NCI-H748 treated with DMSO at 0.1 percent for 48 hours (cell line): ENCODE measurements at places on chromosomes 1 and 21.

- no peak for DNase-seq
Observed at GRCh38 chr1:3978990-3979325, 78.9 kb upstream of the C1orf174 start.

DNA sequence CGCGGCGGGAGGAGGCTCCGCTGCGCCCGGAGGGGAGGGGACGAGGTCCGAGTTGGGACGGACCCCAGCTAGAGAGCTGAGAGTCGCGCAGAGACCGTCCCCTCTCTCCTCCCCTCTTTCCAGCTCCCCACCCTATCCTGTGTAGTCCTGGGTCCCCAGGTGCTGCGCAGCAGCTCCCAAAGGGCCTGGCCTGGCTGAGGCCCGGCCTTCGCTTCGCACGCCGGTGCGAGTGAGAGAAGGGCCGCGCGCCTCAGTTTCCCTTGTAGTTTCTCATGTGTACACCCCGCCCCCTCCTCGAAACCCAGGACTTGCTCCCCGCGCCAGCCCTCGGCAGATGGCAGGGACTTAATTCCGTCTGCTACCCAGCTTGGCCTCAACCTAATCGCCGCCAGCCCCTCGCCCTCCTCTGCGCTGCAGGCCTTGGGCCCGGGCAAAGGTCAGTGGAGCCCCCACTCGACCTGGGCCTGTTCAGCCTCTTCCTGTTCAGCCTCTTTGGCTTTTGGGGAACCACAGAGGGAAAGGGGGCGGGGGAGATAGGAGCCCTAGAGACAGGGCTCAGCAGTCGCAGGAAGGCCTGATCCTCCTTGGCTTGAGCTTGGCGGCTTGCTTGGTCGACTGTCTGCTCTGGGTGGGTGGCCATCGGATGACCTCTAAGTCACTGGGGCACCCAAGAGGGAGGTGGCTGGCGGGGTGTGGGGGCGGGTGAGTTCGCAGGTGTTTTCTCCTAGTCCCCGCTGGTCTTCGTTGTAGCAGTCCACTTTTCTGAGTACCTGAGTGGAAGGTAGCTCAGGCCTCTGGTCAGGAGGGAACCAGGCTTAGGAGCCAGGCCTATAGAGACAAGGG is 1.0 kb downstream of the ZNF687 start:
- DNase-seq, result no peak

DNA sequence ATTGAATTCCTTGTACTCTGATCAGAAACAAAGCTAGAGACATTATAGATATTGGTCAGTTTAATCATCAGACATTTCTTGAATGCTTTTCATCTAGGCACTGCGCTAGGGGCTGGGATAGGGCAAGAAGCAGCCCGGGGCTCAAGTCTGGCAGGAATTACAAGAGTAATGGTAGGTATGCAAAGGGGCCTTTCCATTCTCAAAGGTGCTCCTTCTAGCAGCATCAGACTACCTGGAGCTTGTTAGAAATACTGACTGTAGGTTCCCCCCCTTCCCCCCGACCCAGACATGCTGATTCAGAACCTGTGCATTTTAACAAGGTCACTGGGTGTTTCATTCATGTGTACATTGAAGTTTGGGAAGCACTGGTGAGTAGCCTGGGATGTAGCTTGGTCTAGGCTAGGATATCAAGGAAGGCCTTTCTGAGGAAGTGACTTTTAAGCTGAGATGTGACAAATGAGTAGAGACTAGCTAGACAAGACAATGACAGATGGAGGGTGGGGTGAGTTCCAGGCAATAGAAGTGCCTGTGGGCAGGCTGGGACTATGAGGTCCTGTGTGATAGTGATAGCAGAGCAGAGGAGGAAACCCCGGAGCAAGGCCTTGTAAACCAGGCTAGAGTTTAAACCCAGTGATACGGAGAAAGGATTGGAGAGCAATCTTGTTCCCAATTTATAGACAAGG is 26.3 kb downstream of the NFASC start:
- no peak for DNase-seq

DNA sequence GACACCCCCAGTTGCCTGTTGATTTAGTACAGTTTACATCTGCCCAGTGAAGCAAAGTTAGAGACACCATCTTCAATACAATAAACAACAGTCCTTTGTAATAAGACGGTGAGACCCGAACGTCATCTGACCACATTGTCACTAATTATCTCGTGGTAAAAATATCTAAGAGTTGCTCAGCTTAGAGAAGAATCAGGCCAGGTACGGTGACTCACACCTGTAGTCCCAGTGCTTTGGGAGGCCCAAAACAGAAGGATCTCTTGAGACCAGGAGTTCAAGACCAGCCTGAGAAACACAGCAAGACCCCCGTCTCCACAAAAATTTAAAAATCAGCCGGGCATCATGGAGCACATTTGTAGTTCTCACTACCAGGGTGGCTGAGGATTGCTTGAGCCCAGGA is 53.5 kb downstream of the CD34 start:
- DNase-seq, result no peak

GRCh38 chr1:205590777-205591513 is 40.9 kb downstream of the ELK4 start:
- DNase-seq, result no peak
